Stimulated activated CD8-positive, alpha-beta memory T cell treated with anti-CD3 and anti-CD28 coated beads, Interleukin-4, amount 100 ng/mL, for 1 hour (primary cell): ENCODE measurements at places on chromosomes 2 and 18.

DNA sequence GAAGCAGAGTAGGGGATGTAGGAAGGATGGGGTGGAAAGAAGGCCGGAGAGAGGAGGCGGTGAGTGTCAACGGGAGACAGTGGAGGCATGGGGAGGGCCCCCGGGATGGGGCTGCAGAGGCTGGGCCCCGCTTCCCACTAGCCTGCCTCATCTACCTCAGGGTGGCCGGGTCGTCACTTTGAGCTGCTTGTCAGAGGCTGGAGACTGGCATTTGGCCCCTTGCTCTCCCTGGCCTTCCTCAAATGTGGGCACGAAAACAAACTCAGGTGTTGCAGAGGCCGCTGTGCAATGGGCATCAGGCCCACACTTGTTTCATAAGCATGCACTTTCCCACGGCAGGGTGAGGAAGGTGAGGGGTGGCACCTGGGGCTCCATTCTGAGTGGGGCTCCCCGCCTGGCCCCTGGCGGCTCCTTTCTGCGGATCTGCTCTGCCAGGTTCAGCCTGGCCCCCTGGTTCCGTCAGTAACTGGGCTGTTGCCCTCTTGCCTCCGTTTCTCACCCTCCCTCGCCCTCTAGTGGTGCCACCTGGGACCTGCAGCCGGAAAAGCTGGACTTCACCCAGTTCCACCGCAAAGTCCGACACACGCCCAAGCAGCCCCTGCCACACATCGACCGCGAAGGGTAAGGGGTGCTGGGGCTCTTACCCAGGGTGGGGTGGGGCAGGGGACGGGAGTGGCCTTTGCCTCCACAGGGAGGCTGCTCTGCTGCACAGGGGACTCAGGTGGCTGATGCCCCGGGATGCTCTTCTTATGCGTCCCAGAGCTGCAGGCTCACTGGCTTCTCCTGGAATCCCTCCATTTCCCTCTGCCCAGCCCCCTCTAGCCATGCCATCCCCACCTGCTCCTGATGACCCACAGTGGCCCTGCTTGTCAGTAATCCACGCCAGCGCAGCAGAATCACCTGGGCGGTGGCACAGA lies 125.4 kb downstream of the CTIF start:
- DNase-seq, result peak; percentile 19

DNA sequence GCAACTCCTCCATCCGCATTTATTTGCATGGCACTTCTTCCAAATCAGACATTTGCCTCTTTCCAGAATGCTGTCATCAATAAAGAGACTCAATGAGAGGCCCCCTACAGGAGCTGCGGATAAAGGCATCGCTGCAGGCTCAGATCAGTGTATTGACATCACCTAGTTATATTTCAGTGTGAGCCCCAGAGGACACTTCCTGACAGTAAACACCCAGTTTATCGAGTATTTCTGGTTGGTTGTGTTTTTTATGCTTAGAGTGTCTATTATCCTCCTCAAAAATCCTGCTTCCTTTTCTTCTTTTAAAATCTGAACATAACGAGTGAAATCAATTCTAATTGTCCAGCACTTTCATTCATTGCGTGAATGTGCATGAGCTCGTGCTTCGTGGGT lies 38.8 kb downstream of the NRP2 start:
- DNase-seq, result no peak

DNA sequence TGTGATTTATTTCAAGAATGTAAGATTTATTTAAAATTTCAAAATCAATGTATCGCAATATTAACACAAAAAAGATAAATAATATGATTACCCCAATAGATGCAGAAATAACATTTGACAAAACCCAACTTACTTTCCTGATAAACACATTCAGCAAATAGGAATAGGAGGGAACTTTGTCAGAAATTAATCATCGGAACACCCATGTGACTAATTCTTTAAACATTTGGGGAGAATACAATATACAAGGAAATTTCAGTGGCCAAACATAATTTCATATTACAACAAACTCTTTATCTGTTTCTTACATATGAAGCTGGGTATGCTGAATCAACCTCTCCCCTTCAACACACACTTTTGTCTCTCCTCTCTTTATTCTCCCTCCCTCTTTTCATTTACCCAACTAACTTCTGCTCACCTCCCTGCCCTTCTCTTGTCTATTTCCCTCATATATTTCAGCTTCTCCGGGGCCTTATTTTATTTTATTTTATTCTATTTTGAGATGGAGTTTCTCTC lies 309.6 kb upstream of the CNTNAP5 start:
- DNase-seq, result no peak

DNA sequence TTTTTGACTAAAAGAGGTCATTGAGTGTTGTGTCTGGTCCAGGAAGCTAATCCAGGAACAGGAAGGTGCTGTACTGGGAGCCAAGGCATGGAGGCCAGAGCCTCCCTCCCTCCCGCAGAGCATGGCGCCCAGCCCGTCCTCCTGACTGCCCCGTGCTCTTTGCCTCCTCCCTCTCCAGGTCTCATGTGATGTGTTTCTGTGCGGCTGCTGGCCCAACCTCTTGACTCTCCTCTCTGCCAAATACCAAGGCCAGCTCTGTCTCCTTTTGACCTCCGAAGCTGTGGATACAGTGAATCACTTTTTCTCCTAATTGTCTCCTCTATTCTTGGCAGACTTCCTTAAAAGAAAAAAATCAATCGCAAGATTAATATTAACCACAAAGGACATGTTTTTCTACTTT lies 284.1 kb downstream of the PHLPP1 start:
- no peak for DNase-seq

DNA sequence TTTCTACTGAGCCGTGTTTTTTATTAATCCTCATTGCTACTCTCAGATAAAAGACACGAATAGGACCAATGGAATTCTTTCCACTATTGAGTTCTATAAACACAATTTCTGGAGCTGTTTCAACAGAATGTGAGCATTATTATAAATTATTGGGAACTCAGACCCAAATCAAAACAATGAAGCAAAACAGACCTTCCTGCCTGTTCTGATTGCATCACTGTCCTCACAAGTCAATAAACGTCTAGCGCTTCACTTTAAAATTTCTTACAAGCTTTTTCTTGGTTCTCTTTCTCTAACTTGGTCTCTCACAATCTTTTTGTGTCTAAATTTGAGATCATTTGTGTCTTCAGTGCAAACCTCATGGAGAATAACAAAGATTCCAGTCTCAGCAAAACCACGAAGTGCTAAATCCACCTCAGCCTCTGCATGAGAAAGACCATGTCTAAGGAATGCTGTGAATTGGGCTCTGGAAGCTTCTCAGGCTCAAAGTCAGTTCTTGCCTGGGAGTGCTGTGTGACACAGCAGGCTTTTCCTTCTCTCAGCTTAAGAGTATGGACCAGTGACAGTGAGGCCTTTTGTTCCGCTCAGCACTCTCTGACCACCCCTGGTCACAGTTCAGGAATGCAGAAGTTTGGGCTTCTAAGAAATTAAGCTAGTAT lies 22.8 kb downstream of the ARHGAP28 start:
- no peak for DNase-seq

- peak; percentile 39 for DNase-seq
These were observed 7.0 kb downstream of the SPEG start for GRCh38 chr2:219441451-219442255.

- DNase-seq, result no peak
These were observed 81.2 kb upstream of the REV1 start for GRCh38 chr2:99571021-99571420.

DNA sequence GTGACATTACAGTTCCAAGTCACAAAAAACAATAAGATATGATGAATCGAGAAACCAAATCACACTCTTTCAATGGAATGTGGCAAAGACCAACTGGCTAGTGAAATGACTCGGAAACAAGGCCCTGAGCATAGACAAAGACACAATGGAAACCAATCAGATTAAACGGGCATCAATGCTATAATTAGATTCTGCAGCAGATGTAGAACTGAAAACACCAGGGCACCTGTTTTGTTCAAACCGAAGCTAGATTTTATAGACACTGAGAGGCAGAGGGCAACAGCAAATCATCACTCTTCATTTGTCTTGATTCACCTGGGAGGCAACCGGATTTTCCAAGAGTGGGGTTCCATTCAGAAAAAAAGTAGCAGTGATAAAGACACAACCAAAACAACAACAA lies 92.8 kb upstream of the BARD1 start:
- DNase-seq, result no peak

DNA sequence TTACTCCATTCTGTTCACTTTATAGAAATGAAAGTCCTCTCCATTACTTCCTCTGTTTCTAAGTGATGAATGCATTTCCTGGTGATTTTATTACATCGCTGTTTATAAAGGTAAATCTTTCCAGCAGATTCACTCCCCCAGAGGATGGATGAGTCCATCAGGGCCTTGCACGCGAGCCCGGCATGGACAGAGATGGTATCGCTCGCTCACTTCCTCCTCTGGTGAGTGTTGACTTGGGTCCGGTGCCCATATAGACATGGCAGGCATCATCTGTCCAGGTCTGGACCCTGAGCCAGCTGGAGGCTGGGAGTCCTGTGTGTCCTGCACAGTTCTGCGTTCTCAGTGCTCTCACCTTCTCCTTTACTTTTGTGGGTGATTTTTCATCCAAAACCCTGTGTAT lies 733.6 kb upstream of the SALL3 start:
- no peak for DNase-seq

DNA sequence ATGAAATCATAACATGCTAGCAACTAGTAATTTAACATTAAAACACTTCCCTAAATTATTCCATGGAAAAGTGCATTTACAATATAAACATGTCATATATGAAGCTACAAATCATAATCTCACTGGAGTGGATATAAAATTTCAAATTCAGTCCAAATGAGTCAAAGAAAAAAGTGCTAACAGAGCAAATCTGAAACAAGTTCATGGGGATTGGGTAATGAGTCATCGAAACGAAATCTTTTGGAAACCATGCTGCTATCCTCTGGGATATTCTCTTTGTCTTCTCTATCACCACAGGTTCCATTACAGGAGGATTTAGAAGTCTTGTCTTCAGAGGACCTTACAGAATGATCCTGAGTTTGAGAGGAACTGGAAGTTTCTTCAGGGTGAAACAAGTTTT lies 34.1 kb downstream of the STK17B start:
- no peak for DNase-seq

DNA sequence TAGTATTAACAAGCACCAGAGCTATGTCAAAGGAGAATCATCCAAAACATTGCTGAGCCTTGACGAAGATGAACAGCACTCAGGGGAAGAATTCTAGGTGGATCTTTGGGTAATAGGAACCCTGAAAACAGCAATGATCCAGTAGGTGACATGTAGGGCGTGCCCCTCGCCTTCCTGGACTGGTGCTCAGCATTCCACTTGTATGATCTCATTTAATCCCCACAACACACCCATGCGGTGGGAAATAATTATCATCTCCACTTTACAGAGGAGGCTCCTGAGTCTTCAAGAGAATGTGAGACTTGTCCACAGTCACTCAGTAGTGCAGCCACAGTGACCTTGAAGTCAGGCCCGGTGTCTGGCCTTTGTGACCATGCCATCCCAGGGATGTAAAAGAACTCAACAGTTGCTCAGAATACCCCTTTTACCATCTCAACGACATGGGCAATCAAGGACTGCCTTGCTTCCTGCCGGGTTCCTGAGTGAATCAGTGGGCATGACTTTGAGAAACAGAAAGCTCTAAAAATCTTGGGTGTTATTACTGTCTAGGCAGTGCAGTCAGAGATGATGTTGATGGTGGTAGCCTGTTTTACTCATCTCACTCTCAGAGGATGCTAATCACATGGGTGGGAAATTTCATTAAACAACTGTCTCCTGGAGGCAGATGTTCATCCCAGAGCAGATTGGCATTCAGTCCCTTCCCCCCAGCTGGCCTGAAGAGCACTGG lies 161.6 kb downstream of the BCL11A start:
- DNase-seq, result no peak

DNA sequence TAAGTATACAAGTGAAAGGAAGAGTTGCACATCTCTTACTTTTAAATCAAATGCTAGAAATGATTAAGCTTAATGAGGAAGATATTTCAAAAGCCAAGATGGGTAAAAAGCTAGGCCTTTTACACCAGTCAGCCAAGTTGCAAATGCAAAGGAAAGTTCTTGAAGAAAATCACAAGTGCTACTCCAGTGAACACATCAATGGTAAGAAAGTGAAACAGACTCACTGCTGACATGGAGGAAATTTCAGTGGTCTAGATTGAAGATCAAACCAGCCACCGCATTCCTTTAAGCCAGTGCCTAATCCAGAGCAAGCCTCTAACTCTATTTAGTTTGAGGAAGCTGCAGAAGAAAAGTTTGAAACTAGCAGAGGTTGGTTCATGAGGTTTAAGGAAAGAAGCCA lies 79.1 kb downstream of the RBBP8 start:
- no peak for DNase-seq

DNA sequence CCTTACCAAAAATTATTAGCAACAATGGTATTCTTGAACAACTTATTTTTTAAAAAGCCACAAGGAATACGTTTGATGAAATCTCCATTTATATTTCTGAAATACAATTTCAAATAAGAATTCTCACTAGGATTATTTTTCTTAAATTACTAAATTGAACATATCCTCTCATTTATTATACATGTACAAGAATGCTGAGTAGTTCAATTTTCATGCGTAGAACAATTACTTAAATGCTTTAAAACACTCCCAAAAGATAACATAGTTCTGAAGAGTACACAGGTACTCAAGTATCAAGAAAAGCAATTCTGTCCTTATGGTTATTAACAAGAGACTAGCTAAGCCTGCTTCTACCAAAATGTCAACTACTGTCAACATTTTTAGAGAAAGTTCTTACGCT lies 268.1 kb downstream of the ZNF385B start:
- DNase-seq, result no peak

DNA sequence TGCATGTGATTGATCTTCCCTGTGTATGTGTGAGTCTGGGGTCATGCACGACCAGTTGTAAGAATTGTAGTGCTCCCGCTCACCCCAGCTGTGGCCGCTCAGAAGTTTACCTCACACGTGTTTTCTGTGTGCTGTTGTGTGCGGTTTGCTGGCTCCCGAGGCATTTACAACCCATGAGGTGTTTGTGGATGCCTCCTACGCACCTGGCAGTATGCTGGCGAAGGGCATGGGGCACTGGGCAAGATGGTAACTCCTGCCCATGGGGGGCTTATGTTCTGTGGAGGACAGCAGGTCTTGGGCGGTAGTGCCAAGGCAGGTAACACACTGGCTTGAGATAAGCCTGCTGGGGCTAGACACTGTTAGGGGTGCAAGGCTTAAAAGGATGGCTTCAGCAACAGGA lies 102.6 kb upstream of the HS6ST1 start:
- DNase-seq, result no peak

DNA sequence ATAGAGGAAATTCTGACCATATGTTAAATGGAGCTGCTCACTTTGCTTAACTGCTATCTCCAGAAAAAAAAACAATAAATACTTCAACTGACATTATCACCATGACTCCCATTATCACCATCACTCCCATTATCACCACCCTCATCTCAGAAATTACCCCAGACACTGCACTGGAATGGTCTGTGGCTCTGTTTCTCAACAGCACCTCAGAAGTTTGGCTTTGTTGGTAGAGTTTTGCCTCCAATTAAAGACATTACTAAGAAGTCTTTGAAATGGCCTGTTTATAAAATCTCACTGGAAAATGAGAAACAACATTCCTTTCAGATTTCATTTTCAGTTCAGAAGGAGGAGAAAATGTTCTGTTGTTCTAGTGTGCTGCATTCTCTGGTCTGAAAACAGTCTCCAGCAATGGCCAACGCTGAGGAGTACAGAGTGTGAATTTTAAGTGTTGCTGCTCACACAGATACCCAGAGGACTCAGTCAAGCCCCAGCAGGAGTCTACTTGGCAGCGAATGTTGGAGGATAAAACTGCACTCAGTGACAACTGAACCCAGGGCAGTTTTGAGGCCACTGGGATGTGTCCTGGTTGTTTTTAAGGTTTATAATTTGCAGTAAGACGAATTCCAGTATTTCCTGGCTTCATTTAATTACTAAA lies 364.5 kb upstream of the CDH2 start:
- DNase-seq, result no peak
